Left lobe of liver (tissue), 2 donors: ENCODE measurements at places on chromosomes 5 and 9. TPM values are rescaled to one million over a fixed set of nuclear protein-coding genes. Genes with fewer than 3 reads are reported as not detected.

The PLAC8L1 gene
- total RNA-seq, result not detected

The CDKN2A gene
- total RNA-seq, result 0.55 TPM

The AGTPBP1 gene
- 4.3 TPM for total RNA-seq

The HRCT1 gene
- 0.96 TPM for total RNA-seq

The GRM6 gene
- total RNA-seq, result not detected

- no peak for DNase-seq
Measured at GRCh38 chr5:321230-321725, at the start of gene AHRR. Gene AHRR, plus strand, starts transcription at chr5:321714. Its CDS starts 22,189 bp downstream, at chr5:343903.

- peak; percentile 40 for DNase-seq
Measured at GRCh38 chr9:93091453-93092081, 4.5 kb upstream of the CARD19 start.

GRCh38 chr9:135992486-135993408 is 31.6 kb upstream of the UBAC1 start:
- DNase-seq, result peak; percentile 82

DNA sequence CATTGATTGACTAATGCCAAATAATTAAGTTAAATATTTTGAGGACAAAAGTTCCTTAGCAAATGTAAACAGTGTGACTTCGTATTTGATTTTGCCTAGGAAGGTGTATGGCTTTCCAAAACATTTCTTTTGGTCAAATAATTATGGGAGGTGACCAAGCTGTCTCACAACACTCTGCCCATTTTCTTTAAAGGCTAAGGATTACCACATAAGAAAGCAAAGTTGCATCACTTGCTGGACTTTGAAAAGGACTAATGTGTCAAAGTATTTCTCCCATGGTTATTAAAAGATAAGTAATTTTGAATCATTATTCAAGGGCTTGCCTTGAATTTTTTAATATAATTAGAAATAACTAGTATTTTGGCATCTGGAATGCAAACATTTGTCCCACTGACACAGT is 74.7 kb downstream of the HAPLN1 start:
- no peak for DNase-seq

- no peak for DNase-seq
Measured at GRCh38 chr9:2053883-2054845, 39.0 kb downstream of the SMARCA2 start.

DNA sequence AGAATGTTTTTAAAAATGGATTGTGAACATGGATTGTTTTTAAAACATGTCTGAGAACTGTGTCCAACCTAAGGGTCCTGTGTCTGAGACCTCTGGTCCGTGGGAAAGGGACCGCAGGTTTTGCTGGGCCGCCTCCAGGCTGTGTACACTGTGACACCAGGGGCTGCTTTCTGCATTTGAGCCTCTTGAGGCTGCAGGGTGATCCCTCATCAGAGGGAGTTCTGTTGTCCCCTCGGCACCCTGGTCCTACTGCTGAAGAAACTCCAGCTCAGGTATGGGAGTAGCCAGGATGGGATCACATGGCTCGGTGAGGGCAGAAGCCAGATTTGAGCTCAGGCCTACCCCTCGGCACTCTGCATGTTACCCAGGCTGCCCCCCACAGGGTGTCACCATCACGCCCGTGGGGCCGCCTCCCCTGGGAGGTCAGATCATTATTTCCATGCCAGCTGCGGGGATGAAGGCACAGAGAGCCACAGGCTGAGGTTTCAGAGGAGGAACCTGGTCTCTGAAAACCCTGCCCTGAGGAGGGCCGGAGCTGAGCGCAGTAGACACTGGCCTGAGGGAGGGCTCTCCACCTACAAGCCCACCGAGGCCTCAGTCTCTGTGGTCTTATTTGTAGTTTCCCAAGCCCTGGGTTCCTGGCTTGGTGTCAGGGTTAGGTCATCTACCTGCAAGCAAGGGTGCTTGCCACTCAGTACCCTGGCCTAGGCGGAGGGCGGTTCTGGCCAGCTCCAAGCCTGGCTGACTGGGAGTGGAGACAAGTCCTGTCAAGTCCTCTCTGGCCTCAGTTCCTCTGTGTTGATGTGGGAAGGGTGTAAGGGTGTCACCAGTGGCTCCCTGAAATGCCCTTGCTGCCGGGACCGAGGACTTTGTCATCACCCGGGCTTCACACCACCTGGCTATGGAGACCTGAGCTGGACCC is 2.8 kb downstream of the PRR7 start:
- DNase-seq, result no peak

GRCh38 chr5:173328844-173329490 is 753 bp upstream of the STC2 start:
- no peak for DNase-seq

- DNase-seq, result peak; percentile 81
Measured at GRCh38 chr9:136345281-136346156, 18.0 kb downstream of the DNLZ start.

- DNase-seq, result no peak
Measured at GRCh38 chr5:90338712-90339372, 70.7 kb downstream of the CETN3 start.

DNA sequence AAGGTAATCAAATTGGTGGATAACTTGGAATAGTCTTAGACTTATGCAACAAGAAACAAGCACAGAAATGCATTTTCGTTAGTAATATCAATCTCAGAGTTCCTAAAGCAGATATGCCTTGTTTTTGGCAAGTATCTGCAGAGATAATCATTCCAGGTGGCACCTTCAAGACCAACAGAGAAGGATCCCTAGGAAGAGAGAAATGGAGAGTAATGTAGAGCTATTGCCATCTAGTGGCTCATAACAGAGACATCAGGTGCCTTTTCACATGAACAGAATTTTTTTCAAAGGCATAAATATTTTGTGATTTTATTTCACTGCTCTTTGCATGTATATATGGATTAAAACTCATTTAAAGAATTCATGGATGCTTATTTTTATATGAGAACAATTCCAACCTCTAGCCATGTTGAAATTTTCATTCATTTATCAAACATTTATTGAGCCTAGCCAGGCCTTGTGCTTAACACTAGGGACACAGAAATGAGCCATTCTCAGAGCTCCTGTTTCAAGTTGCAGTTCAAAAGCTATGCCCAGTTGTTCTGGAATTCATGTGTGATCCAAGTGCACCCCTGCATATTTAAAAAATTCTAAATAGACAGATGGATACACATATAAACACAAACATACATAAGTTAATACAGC is 117.5 kb upstream of the OR13F1 start:
- DNase-seq, result no peak
